ENCODE measurements at places on chromosomes 7 and 10.
A peak's percentile ranks its signal among the peaks of the same experiment; 100 is the strongest.

GRCh38 chr7:152866791-152867501 is 107.4 kb downstream of the ACTR3B start:
- no peak for DNase-seq

DNA sequence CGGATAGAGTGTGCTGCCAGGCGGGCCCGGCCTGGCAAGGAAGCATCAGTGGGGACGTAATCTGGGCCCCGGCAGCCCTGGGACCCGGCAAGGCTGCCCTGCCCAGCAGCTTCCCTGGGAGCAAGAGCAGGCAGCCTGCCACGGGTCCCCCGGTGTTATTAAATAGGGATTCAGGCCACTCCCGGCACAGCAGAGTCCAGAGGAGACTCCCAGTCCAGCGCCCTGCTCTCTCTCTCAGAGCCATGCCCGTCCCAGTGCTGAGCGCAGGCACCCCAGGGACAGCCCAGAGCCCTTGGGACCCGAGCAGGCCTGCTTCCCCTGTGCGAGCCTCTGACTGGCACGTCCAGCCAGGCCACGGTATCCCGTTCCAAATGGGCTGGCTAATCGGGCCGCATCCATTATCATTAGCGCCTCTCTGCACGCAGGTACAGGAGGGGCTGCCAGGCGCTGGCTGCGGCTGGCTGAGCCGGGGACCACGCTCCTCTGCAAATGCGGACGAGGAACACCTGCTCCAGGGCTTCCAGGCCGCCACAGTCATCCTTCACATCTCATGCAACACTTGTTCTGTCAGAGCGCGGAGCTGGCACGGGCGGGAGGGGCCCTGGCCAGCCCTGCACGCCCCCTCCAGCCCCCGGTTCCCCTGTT is 344.2 kb upstream of the MKI67 start:
- DNase-seq, result no peak

DNA sequence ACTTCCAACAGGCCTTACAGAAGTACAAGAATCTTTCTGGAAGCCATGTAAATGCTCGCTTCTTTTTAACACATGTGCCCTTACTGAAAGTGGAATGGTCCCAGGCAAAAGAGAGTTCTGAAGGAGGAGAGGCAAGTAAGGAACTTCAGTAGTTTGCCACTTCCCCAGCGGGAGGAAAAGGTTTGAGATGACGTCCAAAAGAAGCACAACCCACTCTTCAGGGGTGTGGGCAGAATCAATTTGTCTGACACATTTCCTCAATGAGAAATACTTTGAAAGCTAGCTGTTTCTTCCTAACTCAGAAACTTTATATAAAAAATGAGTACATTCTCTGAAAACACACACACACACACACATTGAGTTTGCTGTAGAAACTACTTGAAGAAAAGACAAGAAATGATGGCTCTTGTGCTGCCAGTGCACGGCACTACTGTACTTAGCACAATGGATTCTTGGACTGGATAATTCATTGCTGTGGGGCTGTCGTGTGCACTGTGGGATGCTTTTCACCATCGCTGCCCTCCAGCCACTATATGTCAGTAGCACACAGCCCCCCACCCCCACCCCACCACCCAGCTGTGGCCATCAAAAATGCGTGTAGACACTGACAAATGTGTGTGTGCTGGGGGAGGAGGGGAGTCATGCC is 183.0 kb downstream of the SRPK2 start:
- no peak for DNase-seq

GRCh38 chr10:133167693-133168616 is 7.9 kb downstream of the KNDC1 start:
- no peak for DNase-seq

DNA sequence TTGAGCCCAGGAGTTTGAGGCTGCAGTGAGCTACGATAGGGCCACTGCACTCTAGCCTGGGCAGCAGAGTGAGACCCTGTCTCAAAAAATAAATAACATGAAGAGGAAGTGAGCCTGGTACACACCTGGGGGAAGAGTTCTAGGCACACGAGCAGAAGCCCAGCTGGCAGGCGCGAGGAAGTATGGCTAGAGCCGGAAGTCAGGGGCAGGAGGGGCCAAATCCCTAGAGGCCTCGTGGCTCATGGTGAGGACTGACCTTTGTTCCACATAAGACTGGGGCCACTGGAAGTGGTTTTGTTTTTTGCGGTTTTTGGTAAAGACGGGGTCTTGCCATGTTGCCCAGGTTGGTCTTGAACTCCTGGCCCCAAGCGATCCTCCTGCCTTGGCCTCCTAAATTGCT is 117.6 kb downstream of the HIP1 start:
- no peak for DNase-seq

- DNase-seq, result no peak
Measured at GRCh38 chr7:100444311-100445278, 8.3 kb upstream of the PPP1R35 start.

DNA sequence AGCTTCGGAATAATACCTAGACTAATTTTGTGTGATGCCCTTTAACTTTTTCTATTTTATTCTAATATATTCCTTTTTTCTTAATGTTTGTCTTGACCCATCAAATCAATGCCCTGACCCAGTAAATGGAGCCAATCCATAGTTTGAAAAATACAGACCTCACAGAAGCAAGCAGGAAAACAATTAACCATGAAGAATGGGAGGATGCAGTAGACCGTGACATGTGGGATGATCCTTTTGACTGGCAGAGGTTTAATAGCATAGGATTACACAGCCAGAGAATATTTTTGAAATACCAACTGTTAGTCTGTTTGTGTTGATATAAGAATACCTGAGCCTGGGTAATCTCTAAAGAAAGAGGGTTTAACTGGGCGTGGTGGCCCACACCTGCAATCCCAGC is 142.6 kb upstream of the NEBL start:
- no peak for DNase-seq

DNA sequence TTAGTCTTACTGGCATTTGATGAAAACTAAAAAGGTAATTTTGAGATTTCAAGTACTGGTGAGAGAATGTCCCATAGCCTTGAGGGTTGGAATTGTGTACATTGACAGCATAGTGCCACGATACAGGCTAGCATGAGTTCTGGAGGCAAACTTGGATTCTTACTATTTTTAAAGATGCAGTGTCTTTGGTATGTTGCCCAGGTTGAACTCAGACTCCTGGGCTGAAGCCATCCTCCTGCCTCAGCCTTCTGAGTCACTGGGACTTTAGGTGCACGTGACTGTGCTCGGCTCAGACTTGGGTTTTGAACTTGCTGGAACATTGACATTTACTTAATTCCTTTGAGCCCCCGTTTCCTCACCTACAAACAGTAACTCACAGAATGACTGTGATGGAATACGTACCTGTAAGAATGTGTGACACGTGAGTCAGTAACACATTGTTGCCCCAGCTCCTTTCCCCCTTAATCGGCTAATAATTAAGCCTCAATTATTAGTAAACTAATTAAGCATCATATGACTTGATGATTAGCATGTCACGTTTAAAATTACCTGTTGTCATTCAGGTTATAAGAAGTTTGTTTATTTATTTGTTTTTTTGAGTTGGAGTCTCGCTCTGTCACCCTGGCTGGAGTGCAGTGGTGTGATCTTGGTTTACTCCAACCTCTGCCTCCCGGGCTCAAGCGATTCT is 10.6 kb downstream of the DNAJB6 start:
- no peak for DNase-seq

DNA sequence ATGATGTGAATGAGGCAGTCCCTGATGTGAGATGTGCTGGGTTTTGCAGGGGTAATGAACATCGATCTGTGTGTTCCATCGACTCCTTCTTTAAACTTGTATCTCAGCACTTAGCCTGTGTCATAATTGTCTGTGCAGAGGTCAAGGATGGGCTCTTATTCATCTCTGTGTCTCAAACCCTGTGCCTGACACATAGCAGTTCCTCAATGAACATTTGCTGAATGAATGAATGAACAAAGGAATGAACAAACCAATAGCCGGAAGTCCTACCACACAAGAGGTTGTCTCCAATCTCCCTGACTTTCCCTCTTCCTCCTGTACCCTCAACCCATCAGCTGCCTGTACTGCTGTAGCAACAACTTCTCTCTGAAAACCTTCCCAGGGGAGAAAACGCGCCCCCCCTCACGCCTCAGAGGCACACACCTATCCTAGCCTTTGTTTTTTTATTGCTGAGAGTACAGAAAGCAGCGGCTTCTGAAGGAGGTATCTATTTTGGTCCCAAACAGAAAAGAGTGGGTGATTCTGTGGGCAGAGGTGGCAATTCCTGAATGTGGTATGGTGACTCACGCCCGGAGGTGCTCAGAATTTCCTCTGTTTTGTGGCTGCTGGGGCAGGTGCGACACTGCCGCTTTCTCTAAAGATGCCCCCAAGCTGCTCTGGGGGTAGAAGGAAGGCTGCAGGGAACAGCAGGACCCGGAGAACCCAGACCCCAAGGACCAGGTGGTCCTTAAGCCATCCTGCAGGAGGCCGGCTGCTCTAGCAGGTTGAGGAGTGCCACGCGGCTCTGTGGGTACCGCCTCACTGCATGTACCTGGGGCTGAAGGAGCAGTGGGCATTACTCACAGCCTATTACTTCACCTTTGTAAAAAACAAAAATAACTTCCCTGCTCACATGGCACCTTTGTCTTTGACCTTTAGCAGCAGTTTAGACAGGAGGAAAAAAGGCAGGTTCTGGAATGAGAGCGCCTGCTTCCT is 9.6 kb downstream of the IL2RA start:
- peak; percentile 64 for DNase-seq

- DNase-seq, result no peak
Measured at GRCh38 chr10:93482145-93482834, at the start of gene MYOF. MYOF (minus strand) TSS chr10:93482334; CDS start chr10:93482194, 140 bp downstream.

- no peak for DNase-seq
Measured at GRCh38 chr7:5431560-5432015, 8.0 kb upstream of the TNRC18 start.
